Retinal pigment epithelial cell (primary cell): ENCODE measurements at places on chromosomes 12 and 14.
A peak's percentile ranks its signal among the peaks of the same experiment; 100 is the strongest.

DNA sequence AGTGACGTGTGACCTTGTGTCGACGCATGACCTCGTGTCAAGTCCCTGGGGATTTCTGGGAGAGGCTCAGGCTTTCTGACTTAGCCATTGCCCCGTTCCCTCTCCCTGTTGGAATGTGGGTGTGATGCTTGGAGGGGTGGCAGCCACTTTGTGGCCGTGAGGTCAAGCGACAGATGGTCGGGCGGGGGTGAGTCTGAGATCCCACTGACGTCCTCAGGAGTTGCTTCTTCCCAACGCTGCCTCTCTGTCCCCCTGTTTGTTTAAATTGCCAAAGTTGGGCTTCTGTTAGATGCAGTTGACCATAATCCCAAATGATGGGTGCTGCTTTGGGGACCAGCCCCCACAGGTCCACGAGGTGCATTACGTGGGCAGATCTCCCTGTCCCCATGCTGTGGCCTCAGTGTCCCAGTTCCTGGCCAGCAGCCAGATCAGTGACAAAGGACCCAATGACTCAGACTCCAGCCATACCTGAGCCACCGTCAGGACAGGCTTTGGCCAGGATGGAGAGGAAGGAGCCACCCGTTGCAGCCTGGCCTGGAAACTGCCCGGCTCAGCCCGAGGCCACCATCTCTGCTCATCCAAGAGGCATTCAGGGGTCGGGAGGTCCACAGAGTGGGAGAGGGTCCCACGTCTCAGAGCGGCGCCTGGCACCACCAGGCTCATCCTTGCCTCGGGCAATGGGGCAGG is 34.4 kb upstream of the GALNT9 start:
- no peak for DNase-seq

GRCh38 chr12:20421421-20421820 is 53.1 kb downstream of the PDE3A start:
- no peak for DNase-seq

- DNase-seq: no peak
These were observed 7.5 kb downstream of the GSC start for GRCh38 chr14:94762431-94762830.

DNA sequence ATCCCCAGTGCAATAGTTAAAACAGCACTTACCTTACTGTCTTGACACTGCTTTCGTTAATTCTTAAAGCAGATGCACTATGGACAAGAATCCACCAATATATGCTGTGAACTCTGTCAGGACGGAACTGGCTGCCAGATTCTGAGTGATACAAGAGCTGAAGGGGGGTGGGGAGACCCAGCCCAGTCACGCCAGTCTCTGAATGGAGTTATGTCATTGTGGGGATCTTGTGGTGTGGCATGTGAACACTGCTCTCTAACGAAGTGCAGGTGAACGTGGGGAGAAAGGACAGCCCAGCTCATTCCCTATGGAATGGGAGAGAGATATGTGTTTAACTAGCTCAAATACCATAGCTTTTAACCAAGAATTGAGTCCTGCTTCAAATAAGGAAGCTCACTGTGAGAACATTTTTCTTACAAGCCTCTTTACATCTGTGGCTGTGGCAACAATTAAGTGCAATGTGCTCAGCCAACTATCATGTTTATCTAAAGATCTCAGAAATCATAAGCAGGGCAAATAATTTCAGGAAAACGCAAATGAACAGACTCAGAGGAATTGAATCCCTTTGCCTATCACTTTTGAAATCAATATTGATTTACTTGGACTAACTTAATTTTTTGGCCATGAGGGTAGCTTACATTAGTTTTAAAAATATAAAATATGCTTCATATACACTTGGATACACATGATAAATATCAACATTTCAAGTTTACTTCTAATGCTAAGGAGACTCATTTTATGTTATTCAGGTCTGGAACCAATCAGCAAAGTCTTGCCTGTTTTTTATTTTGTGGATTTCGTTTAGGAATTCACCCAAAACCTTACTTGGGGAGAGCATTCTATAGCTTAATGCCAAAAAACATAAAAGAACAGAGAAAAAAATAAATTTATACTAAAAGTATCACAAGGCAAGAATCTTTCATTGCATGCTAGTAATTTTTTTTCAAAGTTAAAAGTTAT is at the start of gene LUM:
Gene LUM, minus strand, starts transcription at position 129 of the 960 bp plus-strand sequence. CDS start 2,515 bp downstream, outside the sequence.
- peak; percentile 34 for DNase-seq

DNA sequence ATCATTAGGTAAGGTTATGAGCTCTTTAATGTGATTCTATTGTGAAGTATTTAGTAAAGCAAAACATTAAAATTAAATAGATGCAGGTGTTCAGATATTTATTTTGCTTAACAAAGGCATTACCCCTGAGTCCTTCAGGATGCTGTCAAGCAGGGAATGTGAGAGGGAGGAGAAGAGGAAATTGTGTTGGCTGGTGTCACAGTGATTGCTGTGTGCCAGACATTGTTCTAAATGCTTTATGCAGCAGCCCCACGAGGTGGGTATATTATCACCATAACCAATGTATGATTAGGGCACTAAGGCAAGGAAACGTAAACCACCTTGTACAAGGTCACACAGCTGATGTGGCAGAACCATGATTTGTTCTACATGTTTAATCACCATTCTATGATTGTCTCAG is 80.1 kb downstream of the STAB2 start:
- no peak for DNase-seq

GRCh38 chr12:90593596-90594295 is 361.2 kb downstream of the CCER1 start:
- no peak for DNase-seq

GRCh38 chr12:63152321-63152700 is 1.3 kb upstream of the AVPR1A start:
- DNase-seq: no peak

GRCh38 chr12:43832463-43833168 is 3.3 kb upstream of the TMEM117 start:
- no peak for DNase-seq

GRCh38 chr14:55220230-55220629 is 28.8 kb upstream of the DLGAP5 start:
- DNase-seq: no peak

- no peak for DNase-seq
These were observed 86.4 kb downstream of the SPPL3 start for GRCh38 chr12:120817559-120818330.

DNA sequence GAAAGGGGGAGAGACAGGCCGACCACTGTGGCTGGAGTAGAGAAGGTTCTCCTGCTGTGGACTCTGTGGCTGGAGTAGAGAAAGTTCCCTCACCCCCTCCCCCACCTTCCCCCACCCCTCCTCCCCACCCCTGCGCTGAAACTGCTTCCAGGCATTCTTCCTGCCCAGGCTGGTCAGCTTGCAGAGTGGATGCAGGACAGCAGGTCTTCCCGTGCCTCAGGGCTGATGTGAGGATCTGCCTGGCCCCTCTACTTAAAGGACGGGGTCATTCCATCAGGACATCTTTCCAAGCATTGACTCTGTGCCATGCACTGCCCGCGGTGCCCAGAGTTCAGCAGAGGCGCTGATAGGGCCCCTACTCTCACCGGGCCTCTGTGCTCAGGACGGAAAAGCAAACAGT is 13.2 kb upstream of the RIMBP2 start:
- DNase-seq: no peak

- peak; percentile 91 for DNase-seq
These were observed 177.4 kb downstream of the PRKCH start for GRCh38 chr14:61498811-61499210.

GRCh38 chr14:63713058-63713457 is 14.8 kb downstream of the SGPP1 start:
- no peak for DNase-seq

DNA sequence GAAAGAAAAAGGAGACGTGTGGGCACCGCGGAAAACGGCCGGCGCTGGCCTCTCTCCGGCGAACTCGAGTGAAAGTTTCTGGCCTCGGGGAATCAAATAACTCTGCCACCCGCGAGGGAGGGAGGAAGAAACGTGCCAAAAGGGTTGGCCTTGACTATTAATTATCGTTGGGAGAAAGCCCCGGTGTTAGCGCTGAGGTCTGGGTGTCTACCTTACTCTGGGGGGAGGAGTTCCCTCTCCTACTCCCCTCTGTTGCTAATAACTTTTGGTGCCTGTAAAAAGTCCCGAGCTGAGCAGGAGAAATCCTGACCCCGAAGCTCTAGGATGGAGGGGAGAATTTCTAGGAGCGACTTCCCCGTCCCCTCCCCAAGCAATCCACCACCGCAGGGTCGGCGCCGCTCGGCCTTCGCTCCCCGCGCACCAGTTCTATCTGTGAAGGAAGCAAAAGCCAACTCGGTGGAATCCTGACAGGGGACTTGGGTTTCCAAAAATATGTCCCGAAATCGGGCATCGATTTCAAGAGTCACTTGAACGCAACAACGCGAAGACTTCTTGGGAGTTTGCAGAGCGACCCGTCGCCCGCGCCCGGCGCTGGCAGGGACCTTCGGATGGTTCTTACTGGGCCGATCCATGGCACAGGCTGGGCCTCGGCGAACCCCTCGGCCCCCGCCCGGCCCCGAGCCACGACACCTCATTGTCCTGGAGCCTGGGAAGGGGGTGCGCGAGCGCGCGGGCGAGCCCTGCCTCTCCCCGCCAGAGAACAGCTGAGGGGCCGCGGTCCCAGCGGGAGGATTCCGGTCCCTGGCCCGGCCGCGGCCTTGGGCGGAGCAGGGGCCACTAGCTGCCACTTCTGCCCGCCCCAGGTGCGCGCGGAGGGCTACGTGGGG is 1.7 kb downstream of the OTX2 start:
- no peak for DNase-seq

DNA sequence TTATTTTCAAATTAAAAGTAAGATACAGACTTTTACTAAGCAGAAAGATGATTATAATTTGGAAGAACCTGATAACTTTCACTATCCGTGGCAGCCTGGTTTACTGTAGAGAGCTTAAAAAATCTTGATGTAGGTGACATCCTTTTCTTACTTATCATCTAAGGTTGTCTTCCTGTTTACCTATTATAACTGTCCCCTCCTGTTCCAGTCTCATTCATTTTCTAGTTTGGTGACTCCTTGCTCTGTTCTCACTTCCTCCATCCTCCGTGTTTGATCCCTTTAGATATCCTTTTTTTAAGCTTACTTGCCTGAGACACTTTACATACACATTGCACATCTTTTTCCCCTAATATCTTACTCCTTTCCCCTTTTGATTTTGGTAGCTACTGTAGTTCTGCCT is 27.5 kb downstream of the CCDC91 start:
- no peak for DNase-seq

GRCh38 chr12:1934831-1935230 is 16.4 kb upstream of the CACNA2D4 start:
- DNase-seq: no peak

GRCh38 chr12:47079468-47079980 is at the start of the genes AMIGO2 and PCED1B:
AMIGO2 (minus strand) TSS chr12:47079959; CDS start chr12:47079002, 957 bp downstream.
PCED1B (plus strand) TSS chr12:47079621; CDS start chr12:47235064, 155,443 bp downstream.
- no peak for DNase-seq

DNA sequence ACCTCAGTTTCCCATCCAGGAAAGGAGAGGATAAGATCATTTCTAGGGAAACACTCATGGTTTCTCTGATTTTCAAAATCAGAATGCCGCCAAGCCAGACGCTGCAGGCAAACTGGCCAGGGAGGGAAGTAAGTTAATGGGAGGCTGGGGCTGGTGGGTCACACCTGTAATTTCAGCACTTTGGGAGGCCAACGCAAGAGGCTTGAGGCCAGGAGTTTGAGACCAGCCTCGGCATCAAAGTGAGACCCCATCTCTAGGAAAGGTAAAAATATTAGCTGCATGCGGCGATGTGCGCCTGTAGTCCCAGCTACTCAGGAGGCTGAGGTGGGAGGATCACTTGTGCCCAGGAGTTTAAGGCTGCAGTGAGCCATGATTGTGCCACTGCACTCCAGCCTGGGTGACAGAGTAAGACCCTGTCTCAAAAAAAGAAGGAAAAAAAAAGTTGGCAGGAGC is 587 bp downstream of the SELPLG start:
- DNase-seq: no peak

DNA sequence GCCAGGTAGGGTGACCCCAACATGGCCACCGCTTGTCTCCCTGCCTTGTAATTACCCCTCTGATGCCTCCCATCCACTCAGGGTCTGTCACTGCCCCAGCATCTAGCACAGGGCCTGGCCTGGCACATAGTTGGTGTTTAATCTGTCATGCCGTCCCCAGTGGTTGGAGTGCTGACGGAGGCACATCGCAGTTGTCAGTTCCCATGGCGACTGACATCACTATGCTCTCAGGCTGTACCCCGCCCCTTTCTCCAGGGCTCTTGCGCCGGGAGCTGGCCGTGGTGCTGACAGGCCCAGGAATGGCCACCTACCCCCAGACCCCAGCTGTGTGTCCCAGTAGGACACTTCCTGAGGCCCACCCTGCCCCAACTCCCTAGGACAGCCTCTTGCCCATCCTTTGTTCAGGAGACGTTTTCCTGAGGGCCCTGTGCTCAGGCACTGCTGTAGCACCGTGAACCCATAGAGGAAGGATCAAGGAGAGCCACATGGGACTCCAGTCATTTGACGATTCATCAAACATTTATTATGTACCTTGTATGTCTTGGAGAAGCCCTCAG is 23.0 kb downstream of the FAM222A start:
- DNase-seq: no peak

GRCh38 chr12:32032205-32032810 is 73.1 kb downstream of the RESF1 start:
- DNase-seq: no peak

- DNase-seq: no peak
These were observed 96.2 kb upstream of the BMP4 start for GRCh38 chr14:54052696-54053385.

GRCh38 chr12:121114019-121114639 is 18.5 kb upstream of the P2RX7 start:
- DNase-seq: no peak

- DNase-seq: no peak
These were observed 23.7 kb downstream of the RTL1 start for GRCh38 chr14:100879782-100880181.

GRCh38 chr14:99654235-99654985 is 9.5 kb downstream of the HHIPL1 start:
- peak; percentile 73 for DNase-seq

GRCh38 chr12:3427956-3428355 is 63.0 kb upstream of the PRMT8 start:
- no peak for DNase-seq

DNA sequence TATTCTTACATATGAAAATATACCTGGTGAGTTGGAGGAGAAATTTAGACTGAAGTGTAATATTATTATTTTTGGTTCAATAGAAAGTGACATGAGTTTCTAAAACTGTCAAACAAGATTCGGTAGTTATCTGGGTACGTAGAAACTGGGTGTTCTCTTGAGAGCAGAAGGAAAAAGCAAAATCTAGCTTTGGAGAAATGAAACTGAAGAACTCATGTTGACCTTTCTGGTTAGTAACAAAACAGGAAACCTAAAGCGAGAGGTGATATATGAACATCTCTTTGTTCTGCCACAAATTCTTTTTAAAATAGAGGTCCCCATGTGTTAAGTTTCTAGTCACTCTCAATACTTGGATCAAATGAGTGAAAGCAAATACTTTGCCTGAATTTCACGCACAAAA is 401.7 kb downstream of the TRHDE start:
- no peak for DNase-seq

GRCh38 chr12:26268841-26269561 is 73.6 kb downstream of the SSPN start:
- no peak for DNase-seq
